ENCODE measurements at places on chromosomes 6 and 20. TPM values are rescaled to one million over a fixed set of nuclear protein-coding genes. Genes with fewer than 3 reads are reported as not detected.

DNA sequence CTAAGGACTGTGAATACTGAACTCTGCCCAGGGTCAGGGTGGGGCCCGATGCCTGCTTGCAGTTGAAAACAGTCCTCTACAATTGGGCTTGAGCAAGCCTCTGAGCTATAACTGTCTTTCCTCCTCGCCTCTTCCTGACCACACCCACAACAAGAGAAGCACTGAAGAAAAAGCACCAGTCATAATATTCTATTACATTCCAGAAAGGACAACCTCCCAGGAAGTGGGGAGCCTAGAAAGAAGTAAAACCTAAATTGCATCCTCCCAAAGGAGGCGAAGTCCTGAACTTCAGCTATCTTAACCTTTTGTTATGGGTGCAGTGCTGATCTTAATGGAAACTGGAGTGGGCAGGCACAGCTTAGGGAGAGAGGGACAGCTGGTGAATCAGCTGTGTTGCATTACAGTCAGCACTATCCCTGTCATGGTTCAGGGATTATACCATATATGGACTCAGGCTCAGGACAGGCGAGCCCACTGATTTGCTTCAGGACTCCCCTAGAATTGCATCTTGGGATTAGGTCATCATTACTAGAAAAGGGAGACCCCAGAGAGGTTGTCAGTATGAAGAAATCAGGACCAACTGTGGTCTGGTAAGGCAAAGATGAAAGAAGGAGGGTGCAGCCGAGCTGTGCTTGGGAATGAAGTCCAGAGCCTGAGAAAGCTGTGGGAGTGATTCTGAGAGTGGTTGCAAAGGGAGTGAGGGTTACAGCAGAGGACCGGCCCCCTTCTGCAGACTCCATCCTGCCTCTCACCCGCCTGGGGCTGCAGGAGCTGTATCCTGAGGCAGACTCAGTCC, 18.3 kb upstream of the TRAM2 start:
- peaks cover 13% of the 10 kb centered on the region for H3K27me3 ChIP-seq
- H3K4me1 ChIP-seq = peaks cover 21% of the 10 kb centered on the region
- no peak for DNase-seq
- no peaks in the 10 kb centered on the region for H3K36me3 ChIP-seq
- H3K4me3 ChIP-seq = no peak overlapping the region
- no peak overlapping the region for H3K27ac ChIP-seq

Gene TMEM200A
- total RNA-seq = not detected

- no peak overlapping the region for H3K4me3 ChIP-seq
- no peaks in the 10 kb centered on the region for H3K36me3 ChIP-seq
- peaks cover 39% of the 10 kb centered on the region for H3K27me3 ChIP-seq
- DNase-seq = no peak
Measured at GRCh38 chr20:48324744-48325143, 503.1 kb downstream of the PREX1 start.

Gene CALHM4
- total RNA-seq = not detected

GRCh38 chr6:5061152-5061551, 24.0 kb upstream of the PPP1R3G start:
- no peaks in the 10 kb centered on the region for H3K4me1 ChIP-seq
- no peak for DNase-seq
- no peaks in the 10 kb centered on the region for H3K36me3 ChIP-seq
- H3K27ac ChIP-seq = no peak overlapping the region

Gene CST2
- not detected for total RNA-seq

DNA sequence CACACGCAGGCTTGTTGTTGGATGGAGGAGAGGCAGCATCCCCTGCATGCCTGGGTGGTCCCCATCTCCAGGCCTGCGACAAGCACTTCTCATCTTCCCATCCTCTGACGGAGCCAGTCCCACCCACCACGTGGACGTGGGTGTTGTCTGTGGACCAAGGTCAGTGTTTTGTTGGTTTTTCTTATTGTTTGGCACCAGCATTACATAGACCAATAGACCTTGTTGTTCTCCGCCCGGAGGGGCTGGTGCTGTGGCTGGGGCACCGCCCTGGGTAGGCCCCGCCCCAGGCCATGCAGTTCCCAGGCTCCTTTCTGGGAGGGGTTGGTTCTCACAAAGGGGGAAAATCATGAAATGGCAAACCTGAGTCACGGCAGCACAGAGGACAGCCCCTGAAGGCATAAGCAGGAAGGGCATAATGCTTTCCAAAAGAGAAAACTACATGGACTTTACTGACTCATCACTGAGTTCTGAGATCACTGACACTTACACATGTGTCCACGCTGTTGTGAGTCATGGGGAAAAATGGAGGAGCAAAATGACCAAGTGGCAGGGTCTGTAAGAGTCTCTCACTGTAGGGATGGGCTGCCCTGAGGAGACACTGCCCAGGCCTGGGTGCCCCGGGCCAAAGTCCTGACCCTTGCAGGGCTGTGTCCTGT, 90.8 kb downstream of the THBS2 start:
- H3K4me3 ChIP-seq = peak overlapping the region; percentile 38
- peak; percentile 44 for DNase-seq
- no peaks in the 10 kb centered on the region for H3K27me3 ChIP-seq
- H3K27ac ChIP-seq = peak overlapping the region; percentile 82
- H3K36me3 ChIP-seq = peaks cover 11% of the 10 kb centered on the region

Gene LGSN
- not detected for total RNA-seq

DNA sequence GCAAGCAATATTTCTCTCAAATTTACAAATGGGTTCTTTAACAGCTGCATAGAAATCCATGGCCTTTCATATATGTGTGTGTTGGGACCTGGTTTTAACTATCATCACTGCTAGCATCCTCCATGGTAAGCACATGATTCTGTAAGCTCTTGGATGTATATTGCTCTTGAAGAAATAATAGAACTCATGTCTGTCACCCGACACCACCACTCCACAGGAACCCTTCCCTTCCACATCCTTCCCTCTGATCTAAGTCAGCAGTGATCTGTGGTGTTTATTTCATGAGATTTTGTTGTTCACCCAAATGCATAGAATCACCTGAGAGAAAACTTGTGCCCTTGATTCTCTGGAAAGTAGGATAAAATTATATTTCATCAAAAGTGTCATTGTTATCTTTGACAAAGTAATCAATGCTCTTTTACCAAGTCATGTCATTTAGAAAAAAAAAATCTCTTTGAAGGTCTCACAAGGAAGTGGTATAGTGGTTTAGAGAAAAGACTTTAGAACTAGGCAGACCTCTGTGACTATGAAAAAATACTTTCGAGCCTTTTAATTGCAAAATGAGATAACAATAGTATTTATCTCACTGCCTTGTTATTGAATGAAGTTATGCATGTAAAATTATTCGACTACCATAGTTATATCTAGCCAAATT, 649.8 kb upstream of the SLC35B3 start:
- H3K27ac ChIP-seq = no peak overlapping the region
- DNase-seq = no peak
- H3K27me3 ChIP-seq = no peaks in the 10 kb centered on the region
- no peak overlapping the region for H3K4me3 ChIP-seq

Gene KCNK5
- total RNA-seq = 62.4 TPM

DNA sequence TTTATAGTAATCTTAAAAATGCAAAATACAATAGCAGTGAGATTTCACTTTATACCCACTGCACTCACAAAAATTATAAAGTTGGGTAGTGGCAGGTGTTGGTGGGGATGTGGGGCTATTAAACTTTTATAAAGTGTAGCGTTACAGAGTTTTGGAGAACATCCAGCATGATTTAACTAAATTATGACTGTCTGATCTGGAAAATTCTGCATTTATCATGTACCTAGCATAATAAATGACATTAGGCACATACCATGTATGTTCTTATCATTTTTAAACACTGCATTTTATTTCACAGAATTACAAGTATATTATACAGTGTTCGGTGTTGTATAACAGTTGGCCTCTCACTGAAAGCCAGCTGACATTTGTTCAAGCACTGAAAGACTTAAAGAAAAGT, 169.9 kb downstream of the ADGB start:
- no peaks in the 10 kb centered on the region for H3K27me3 ChIP-seq
- DNase-seq = no peak
- no peak overlapping the region for H3K27ac ChIP-seq

DNA sequence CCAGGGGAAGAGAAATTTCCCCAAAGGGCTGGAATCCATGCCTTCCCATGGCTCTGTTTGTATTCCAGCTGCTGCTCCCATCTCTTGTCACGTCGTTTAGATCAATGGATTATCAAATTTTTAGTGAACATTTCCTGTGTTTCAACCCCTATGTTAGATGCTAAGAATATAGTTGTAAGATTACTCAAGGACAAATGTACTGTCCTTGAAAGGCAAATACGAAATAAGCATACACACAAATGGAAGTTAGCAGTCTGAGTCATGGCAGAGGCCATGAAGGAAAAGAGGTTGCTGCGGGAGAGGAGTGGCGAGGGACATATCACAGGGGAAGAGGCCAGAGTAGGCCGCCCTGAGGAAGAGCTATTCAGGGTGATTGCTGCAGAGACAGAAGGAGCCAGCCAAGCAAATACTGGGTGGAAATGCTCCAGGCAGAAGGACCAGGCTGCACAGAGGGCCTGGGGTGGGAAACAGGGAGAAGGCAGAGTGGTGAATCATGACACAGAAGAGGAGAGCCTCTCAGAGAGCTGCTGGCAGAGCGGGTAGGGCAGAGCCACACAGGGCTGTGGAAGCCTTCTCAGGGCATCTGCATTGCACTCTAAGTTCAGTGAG, 219.2 kb upstream of the LRFN2 start:
- H3K27ac ChIP-seq = no peak overlapping the region
- no peaks in the 10 kb centered on the region for H3K36me3 ChIP-seq
- DNase-seq = no peak
- peaks cover 79% of the 10 kb centered on the region for H3K27me3 ChIP-seq

Gene HLA-DPA1
- total RNA-seq = 29.2 TPM

Gene SLC17A1
- not detected for total RNA-seq

- peaks cover 17% of the 10 kb centered on the region for H3K27me3 ChIP-seq
- peaks cover 8% of the 10 kb centered on the region for H3K4me1 ChIP-seq
- H3K4me3 ChIP-seq = no peak overlapping the region
- H3K36me3 ChIP-seq = no peaks in the 10 kb centered on the region
- H3K27ac ChIP-seq = no peak overlapping the region
Measured at GRCh38 chr6:109179507-109179906, 84.2 kb downstream of the CEP57L1 start.

GRCh38 chr6:101676187-101676586, 282.7 kb downstream of the GRIK2 start:
- H3K27ac ChIP-seq = no peak overlapping the region
- no peaks in the 10 kb centered on the region for H3K36me3 ChIP-seq
- no peaks in the 10 kb centered on the region for H3K27me3 ChIP-seq
- H3K4me3 ChIP-seq = no peak overlapping the region

Gene VGLL2
- total RNA-seq = not detected

DNA sequence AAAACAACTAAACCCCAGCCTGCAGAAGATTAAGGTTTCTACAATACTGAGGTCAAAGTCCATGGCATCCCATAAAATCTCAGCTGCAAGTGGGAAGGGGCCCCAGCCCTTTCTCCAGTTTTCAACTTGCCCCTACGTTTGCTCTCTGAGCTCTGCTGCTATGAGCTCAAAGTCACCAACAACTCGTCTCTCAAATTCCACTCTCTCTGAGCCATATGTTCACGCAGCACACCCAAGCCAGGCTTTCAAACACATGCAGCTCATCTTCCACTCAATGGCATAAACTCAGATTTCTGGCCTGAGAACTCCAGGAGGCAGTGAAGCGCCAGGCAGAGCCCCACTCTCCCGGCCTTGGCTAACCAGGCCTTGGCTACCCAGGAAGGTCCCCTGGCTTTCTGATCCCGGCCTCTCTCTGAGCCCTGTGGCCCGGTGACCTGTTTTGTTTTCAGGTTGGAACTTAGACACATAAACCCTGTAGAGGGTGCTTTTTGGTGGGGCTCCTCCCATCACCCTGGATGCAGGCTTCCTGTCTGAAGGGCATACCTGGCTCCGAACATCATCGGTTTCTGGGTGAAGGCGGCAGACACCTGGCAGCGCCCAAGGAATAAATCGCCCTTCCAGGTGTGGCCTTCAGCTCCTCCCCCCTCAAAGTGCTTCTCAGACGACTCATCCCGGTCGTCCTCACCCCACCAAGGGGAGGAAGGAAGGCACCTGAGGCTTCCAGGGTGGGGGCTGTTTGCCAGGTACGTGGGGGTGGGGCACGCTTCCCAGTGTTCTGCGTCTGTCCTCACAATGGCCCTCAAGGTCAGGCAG, 12.4 kb downstream of the SLC22A23 start:
- no peak overlapping the region for H3K4me3 ChIP-seq
- DNase-seq = no peak
- H3K27me3 ChIP-seq = peaks cover 26% of the 10 kb centered on the region
- H3K4me1 ChIP-seq = peaks cover 11% of the 10 kb centered on the region
- no peaks in the 10 kb centered on the region for H3K36me3 ChIP-seq

Gene CDK19
- total RNA-seq = 24.3 TPM

DNA sequence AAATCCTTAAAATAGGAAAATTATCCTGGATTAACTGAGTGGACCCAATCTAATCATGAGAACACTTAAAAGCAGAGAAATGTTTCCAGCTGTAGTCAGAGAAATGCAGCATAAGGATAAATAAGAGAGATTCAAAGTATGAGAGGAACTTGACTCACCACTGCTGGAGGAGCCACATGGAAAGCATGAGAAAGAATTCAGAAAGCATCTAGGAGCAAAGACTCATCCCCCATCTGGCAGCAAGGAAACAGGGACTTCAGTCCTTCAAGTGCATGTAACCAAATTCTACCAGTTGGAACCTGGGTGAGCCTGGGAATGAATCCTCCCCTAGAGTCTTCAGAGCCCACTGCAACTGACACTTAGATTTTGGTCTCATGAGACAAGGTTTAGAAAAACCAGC, 33.7 kb downstream of the RNF146 start:
- H3K4me1 ChIP-seq = no peaks in the 10 kb centered on the region
- no peak overlapping the region for H3K4me3 ChIP-seq
- H3K27me3 ChIP-seq = no peaks in the 10 kb centered on the region
- H3K27ac ChIP-seq = no peak overlapping the region

DNA sequence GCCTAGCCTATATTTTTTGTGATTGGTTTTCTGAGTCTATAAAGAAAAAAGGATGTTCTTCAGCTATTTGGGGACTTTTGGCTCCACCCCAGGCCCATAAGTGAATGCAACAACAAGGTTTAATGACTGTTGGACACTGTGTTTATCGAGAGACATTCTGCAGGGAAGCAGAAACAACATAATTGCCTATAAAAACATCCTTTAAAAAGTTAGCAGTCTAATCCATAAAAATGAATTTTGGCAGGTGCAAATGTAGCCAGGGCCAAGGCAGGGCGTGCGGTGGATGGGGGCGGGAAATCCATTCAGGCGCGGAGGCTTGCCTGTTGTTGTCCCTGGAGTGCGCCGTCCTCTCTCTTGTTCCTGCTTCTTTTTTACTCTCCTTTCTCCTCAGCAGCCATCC, 99.3 kb downstream of the PAX1 start:
- H3K4me1 ChIP-seq = no peaks in the 10 kb centered on the region
- no peak for DNase-seq
- no peak overlapping the region for H3K4me3 ChIP-seq

DNA sequence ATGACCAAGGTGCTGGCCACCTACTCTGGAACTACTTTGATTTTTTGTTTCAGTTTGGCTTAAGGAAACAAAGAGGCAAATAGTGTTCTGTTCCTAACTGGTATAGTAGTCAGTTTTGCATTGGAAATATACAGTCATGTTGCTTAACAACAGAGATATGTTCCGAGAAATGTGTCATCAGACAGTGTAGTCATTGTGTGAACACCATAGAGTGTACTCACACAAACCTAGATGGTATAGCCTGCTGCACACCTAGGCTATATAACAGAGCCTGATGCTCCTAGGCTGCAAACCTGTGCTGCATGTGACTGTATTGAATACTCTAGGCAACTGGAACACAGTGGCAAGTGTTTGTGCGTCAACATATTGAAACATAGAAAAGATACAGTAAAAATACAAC, 80.4 kb downstream of the ARID1B start:
- no peak overlapping the region for H3K4me3 ChIP-seq
- H3K36me3 ChIP-seq = no peaks in the 10 kb centered on the region
- no peak overlapping the region for H3K27ac ChIP-seq

All from Calu3 (cell line).